ENCODE measurements at places on chromosomes 1 and 21.

GRCh38 chr1:195591917-195592672 lies 1016.1 kb downstream of the KCNT2 start:
- DNase-seq, result no peak

GRCh38 chr1:109980324-109981003 lies 4.1 kb upstream of the AHCYL1 start:
- no peak for DNase-seq

- no peak for DNase-seq
Measured at GRCh38 chr1:245528258-245528635, 373.5 kb downstream of the KIF26B start.

GRCh38 chr1:212952641-212952976 lies 2.3 kb downstream of the VASH2 start:
- no peak for DNase-seq

DNA sequence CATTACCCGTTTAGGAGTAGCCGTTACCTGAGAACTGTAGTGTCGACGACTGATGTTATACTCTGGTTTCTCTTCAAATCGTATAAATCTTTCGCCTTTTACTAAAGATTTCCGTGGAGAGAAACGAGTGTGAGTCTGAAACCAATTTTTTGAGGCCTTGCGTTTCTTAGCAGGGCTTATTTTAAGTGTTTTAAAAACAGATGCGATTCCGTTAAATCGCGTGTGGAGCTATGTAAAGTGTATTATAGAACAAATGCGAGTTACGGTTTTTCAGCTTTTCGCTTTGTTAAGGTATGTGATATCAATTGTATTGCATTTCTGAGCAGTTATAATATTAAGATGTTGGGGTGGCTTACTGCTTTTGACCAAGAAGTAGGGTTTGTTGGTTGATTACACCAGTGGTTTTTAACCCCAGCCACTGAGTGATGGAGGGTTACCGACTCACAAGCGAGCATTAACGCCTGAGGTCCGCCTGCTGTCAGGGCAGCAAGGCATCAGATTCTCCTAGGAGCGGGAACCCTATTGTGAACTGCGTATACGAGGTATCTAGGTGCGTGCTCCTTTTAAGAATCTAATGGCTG lies 18.0 kb downstream of the KIAA2013 start:
- DNase-seq, result peak; percentile 97

DNA sequence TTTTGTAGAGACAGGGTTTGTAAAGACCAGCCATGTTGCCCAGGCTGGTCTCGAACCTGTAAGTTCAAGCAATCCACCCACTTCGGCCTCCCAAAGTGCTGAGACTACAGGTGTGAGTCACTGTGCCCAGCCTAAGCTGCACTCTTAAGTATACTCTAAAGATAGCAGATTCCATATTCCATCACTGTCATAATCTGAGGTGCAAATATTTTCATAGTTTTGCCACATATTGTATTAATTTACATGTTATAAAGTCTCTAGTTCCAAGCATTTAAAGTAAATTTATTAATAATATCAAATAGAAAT lies 121.3 kb downstream of the HFM1 start:
- DNase-seq, result no peak

GRCh38 chr1:51679435-51679834 lies 62.5 kb downstream of the OSBPL9 start:
- DNase-seq, result no peak

GRCh38 chr1:168190403-168190802 lies 11.6 kb downstream of the TIPRL start:
- no peak for DNase-seq

- DNase-seq, result peak; percentile 41
Measured at GRCh38 chr1:150922519-150922975, 3.6 kb upstream of the SETDB1 start.

- no peak for DNase-seq
Measured at GRCh38 chr21:44357064-44357837, 3.8 kb downstream of the TRPM2 start.

DNA sequence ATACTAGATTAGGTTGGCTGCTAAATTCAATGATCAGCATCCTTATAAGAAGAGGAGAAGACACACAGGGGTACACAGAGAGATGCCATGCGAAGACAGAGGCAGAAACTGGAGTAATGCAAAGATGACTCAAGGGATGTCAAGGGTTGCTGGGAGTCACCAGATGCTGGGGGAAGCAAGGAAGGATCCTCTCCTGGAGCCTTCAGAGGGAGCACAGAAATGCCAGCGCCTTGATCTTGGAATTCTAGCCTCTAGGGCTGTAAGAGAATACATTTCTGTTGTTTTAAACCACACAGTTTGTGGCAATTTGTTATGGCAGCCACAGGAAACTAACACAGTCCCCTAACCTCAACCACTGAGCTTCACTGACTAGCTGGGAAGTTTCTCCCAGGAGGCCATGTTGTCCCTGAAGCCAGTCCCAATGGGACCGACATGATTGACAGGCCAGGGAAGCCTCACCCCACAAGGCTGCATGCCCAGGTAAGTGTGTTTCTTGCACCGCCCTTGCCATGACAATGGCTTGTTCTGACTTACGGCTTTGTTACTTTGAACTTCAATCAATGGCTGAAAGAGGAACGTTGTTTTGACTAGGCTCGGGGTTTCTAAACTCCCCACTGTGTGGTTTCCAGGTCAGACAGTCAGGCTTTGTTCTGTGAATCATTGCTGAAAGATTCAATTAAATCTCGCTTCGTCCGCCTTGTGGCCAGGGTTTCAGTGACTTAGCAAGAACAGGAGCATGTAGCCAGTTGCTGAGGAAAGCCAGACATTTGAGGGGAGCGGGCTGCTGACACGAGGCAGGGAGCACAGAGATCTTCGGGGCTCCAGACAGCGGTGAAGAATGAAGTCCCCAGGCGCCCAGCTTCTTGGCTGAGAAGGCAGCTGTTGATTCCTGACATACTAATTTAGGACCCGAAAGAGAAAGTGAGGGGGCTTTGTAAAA lies 62.3 kb downstream of the RUNX1 start:
- no peak for DNase-seq

- peak; percentile 70 for DNase-seq
Measured at GRCh38 chr1:159937054-159937750, 8.2 kb downstream of the IGSF9 start.

- peak; percentile 93 for DNase-seq
Measured at GRCh38 chr1:17377325-17377953, 5.4 kb downstream of the PADI6 start.

DNA sequence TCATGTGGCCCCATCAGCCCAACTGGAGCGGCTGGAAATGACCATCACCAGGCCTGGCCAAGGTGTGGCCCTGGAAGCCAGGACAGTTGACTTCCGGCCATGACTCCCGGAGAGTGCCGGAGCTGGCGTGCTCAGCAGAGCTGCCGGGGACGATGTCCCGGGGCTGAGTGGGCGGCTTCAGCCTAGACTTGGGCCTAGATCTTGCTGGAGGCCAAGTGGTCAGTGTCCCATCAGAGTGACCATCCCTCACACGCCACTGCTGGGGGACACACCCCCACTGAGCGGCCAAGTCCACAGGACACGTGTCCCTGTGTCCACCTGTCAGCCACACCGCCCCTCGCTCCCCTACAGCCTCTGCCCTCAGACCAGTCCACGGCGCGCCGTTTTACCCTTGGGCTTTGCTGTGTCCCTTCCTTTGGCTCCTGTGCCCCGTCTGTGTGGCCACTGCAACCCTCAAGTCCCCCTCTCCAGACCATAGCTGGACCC lies 4.0 kb downstream of the FAAP20 start:
- no peak for DNase-seq

GRCh38 chr21:38619992-38620479 lies 121.8 kb upstream of the ERG start:
- no peak for DNase-seq

DNA sequence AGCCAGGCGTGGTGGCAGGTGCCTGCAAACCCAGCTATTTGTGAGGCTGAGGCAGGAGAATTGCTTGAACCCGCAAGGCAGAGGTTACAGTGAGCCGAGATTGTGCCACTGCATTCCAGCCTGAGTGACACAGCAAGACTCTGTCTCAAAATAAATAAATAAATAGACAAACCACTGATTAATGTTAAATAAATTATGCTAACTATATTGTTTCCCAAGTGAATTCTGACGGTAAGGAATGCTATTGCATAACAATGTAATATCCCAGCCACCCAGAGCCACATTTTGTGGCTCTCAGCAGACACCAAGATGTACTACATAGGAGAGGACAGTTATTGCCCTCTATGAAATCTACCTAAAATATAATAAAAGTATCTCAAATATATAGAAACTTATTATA lies 55.4 kb downstream of the LPGAT1 start:
- no peak for DNase-seq

DNA sequence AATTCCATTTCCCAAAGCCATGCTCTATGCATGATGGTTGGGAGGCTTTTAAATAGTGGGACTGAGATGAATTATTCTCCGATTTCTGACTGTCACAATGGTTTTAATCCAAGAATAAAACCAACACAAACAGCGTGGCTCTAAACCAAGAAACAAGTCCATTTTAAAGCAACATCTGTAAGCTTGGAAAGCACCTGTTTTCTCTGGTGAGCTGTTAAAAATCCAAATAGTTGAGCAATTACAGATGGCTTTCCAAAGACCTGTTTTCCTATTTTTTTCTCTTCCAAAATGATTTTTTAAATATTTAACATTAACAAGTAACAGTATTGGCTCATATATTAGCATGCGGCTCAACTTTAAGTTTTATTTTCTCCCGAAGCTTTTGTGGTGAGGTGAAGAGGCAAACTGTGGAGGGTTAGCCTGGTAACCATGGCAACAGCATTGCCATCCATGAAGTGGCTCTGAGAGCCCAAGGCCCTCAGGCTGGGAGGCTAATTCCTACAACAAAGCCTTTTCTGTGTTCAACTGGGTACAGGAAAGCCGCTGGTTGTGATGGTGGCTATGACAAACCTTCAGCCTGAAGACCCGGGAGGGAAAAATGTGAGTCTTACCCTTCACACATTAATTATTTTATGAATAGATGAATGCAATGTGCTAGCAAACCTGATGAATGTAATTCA lies 56.7 kb upstream of the B3GALT5 start:
- DNase-seq, result no peak

Measured in NCI-H510A (cell line).